Diencephalon (tissue), 1 donor: ENCODE measurements at places on chromosomes 3 and 15. TPM values are rescaled to one million over a fixed set of nuclear protein-coding genes. Genes with fewer than 3 reads are reported as not detected.

Gene DGKG
- 15.0 TPM for total RNA-seq

Gene LRRK1
- 3.0 TPM for total RNA-seq

Gene GUCA1C
- total RNA-seq, result not detected

Gene CCNB2
- 11.8 TPM for total RNA-seq

Gene CYP1A2
- not detected for total RNA-seq

Gene TM4SF1
- 17.3 TPM for total RNA-seq
